Hematopoietic multipotent progenitor cell treated with erythropoietin and hydrocortisone succinate and interleukin-3 and kit ligand, for 6 days (in vitro differentiated cells): ENCODE measurements at places on chromosomes 1 and 21.

DNA sequence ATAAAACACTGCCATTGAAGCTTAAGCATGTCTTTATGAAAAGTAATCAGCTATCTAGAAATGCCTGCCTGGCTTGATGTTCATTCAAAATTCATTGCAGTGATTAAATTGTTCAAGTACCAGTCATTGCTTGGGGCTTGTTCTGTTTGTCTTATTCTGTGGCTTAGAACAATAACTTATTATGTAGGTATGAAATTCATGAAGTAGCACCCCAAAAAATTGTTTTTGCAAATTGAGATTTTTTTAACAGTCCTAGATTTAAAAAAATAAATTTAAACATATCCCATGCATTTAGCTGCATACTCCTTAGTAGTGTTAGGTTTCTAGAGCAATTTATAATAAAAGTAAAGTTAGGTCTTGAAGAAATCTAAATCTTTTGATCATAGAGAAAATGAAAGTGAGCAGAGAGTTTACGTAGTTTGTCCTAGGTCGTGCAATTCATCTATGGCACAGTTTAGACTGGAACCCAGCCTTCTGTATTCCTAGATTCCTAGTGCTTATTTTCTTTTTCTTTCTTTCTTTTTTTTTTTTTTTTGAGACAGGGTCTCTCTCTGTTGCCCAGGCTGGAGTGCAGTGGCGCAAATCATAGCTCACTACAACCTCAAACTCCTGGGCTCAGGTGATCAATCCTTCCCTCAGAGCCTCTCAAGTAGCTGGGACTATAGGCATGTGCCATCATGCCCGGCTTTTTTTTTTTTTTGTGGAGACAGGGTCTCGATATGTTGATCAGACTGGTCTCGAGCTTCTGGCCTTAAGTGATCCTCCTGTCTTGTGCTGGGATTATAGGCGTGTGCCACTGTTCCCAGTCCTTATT, 9.3 kb downstream of the MIER1 start:
- DNase-seq: no peak

- no peak for DNase-seq
Observed at GRCh38 chr1:198683449-198683848, 44.6 kb downstream of the PTPRC start.

DNA sequence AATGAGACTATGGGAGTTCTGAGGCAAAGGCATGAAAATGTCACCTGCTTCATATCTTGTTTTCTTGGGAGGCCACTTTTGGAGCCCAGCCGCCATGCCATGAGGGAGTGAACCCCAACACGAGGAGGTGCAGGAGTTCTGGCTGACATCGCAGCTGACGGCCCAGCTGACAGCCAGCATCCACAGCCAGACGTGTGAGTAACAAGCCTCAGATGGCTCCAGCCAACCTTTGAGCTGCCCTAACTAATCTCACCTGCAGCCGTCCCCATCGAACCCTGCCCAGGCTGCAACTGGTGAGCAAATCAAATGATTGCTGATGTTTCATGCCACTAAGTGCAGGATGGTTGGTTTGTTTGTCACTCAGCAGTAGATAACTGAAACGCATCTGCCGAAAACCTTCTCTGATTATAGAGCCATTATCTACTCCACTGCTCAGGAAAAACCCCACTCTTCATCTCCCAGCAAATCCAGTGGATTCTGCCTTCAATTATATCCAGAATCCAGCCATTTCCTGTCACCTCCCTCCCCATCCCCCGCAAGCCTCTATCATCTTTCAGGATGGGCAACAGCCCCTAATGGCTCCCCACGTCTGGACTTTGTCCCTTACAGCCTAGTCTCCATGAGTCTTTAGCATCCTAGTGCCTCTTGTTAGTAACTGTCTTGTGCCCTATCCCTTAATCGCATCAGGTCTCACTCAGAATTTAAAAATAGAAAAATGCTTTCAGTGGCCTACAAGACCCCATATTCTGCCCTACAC, 18.5 kb upstream of the RAB4A start:
- no peak for DNase-seq

- DNase-seq: no peak
Observed at GRCh38 chr21:44263768-44264167, 2.1 kb upstream of the DNMT3L start.

DNA sequence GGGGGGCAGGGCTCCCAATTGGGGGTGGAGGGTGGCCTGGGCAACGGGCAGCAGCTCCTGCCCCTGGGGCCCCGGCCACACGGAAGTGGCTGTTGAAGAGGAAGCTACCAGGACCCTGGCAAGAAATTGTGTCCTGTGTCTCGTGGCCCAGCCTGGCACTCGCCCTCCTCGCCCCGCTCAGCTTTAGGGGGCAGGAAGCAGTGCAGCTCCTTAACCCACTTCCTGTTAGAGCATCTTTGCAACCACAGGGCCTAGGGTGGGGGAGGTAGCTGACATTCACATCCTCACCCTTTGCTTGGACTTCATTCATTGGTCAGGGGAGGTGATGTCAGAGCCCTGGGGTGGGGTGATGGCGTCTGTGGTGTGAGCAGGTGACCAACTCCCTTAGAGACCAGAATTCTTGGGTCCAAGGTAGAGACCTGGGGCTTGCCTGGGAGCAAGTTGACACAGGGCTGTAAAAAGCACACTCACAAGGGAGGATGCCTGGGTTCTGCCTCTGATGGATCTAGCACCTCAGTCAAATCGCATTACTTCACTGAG, at the start of gene ARHGAP30:
ARHGAP30 (minus strand) TSS at position 161 of the 540 bp plus-strand sequence. CDS start 267 bp downstream, outside the sequence.
- peak; percentile 89 for DNase-seq

DNA sequence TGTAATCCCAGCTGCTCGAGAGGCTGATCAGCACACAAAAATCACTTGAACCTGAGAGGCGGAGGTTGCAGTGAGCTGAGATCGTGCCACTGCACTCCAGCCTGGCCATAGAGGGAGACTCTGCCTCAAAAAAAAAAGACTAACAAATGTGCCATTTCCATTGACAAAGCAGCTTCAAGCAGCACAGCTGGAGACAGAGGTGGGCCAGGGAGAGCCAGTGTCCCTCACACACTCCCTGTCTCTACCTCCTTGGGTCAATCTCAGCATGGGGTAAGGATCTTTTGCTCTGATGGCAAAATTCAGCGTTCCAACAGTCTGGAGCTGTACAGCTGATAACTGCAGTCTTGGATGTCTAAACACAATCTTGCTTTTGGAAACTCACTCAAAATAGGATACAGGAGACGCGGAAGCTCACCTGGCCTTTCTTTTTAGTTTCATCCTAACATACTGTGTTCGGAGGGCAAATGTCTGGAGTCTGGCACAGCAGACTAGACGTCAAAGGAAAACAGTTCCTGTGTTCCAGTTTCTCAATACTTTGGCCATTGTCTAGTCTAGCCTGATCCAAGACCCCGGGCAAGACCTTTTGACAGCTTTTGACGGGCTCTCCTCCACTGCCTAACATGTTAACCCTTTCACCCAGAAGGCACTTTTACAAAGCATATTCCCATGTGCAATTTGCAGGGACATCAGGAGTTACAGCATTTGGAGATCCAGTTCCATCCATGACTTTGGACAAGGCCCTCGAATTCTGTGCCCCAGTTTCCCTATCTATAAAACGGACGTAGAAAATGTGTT, 2.9 kb downstream of the RCC2 start:
- no peak for DNase-seq

GRCh38 chr1:28032281-28032680, 56.1 kb downstream of the EYA3 start:
- no peak for DNase-seq

- peak; percentile 90 for DNase-seq
Observed at GRCh38 chr21:44297525-44298290, 2.1 kb upstream of the PFKL start.

GRCh38 chr1:26602378-26602959, 72.9 kb downstream of the RPS6KA1 start:
- peak; percentile 85 for DNase-seq

- no peak for DNase-seq
Observed at GRCh38 chr21:42846221-42846620, 33.1 kb downstream of the WDR4 start.

DNA sequence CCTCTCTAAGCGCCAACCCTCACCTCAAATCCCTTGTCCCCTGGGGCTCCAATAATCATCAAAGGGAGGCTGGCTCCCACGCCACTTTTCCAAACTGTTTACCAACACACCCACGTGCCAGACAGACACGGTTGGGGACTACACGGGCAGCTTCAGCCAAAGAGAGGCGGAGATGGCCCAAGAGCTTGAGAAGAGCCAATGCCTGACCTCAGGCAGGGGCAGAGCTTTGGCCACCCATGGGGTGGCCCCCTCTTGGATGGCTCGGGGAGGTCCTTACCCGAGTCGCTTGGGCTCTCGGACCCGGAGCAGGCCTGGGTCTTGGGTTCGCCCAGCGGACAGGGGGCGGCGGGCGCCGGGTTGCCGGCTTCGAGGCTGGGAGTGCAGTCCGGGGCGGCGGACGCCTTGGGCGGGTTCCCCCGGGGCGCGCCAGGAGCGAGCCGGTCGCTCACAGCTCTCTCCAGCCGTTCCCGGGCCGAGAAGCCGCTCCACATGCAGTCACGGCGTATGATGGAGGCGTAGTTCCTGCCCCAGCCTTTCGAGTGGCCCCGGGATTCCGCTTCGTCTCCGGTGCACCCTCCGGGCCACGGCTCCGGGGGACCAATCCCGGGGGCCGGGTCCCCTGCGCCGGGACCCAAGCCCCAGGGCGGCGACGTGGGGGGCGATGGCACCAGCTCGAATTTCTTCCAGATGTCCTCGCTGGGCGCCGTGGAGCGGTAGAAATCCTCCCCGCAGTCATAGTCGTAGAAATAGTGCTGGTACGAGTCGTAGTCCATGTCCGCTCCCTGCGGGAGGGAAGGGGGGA, 854 bp downstream of the MYCL start:
- peak; percentile 32 for DNase-seq

DNA sequence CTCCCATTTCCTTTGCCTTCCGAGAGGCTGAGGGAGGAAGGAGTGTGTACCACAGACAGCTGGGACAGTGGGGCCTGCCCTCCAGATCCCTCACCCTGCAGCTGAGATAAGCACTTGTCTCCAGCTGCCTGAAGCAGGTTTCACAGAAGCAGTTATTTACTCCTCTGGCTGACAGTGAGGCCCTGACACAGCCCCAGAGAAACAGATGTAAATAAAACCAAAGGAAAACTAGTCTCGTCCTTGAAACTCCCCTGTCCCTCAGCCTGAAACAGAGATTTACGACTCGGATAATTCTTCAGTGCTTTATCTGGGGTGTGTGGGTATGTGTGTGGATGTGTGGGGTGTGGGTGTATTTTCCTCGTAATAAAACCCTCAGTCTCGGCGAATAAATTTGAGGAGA, 181.1 kb downstream of the IGSF21 start:
- peak; percentile 2 for DNase-seq

- DNase-seq: no peak
Observed at GRCh38 chr1:183872403-183872802, 67.5 kb downstream of the RGL1 start.

DNA sequence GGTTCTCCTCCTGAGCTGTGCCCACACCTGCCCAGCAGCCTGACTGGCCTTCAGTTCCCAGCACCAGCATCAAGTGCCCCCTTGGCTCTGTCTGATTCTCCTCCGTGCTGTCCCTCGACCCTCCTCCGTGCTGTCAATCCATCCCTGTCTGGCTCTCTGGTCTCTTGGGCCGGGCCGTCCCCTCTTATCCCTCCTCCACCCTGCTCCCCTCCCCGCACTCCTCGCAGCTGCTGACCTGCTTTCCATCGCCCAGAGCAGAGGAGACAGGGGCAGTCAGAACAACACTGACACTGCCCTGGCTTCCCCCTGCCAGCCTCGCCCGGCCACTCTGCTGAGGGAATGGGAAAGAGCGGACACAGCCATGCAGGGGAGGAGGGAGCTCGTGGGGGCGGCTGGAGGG, 267.4 kb downstream of the CAMTA1 start:
- DNase-seq: no peak

DNA sequence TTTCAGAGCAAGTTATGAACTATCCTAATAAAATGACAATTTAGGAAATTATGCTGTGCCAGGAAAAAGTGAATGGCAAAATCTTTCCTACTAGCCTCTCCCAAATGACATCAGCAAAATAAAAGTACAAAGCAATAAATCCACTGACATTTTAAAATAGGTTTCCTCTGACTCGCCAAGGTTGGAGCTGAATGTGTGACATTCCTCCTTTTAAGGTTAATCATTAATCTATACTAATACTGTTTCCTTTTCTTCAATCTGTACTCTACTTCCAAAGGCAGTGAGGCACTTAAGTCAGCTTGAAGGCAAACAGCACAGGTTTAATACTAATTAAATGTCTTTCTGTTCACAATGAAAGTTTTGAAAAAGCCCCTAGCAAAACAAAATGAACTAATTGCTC, 15.7 kb downstream of the RNF19B start:
- DNase-seq: no peak

GRCh38 chr21:14838400-14838799, 226.4 kb downstream of the NRIP1 start:
- no peak for DNase-seq

DNA sequence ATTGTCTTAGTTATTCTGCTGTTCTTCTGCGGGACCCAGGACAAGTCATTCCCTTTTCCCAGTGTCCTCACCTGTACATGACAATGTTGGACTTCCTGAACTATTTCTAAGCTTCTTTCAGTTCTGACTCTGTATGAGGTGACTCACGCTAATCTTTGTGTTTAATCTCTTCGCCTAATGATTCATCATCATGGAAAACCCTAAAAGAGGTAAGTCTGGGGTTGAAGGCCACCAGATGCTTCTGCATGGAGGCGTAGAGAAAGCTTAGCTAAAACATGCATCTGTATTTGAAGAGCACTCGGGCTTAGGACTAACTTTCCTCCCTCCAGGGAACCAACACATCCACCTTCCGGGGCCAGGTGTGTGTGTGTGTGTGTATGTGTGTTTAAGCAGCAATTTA, 7.4 kb downstream of the SPRR5 start:
- no peak for DNase-seq

DNA sequence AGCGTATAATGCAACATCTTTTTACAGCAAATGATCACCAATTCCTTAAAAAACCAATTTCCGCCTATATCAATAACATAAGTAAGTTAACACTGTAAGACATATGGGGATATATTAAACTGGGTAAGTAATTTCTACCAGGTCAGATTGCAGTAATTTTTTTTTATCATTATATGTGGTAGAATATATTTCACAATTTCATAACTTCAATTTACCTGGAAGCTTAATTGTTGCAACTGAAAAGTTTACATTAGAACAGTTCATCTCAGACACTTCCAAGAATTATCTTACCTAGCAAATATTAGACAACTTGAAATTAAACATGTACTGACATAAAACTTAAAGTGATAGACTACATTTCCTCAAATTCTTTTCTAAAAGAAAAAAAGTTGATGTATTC, 51.9 kb upstream of the ASPM start:
- no peak for DNase-seq

DNA sequence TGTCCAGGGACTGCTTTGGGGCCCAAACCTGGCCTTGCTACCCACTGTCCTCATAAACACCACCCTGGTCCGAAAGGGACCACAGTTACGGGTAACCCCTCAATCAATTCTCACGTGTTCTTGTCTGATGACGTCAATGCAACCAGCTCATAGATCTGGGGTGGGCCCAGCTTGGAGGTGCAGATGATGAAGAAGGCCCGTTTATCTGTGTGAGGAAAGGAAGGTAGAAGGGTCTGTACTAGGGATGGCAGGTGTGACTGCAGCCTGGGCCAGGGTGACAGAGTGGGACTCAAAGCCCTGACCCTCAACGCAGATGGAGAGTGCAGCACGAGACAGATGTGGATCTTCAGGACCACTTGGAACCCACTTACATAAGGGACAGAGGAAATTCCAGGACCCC, 22.1 kb downstream of the LRRC71 start:
- DNase-seq: no peak
